ENCODE measurements at places on chromosomes 3 and 15. TPM values are rescaled to one million over a fixed set of nuclear protein-coding genes. Genes with fewer than 3 reads are reported as not detected.

GRCh38 chr3:124903896-124904834, 17.0 kb upstream of the ITGB5 start:
- no peak for DNase-seq

DNA sequence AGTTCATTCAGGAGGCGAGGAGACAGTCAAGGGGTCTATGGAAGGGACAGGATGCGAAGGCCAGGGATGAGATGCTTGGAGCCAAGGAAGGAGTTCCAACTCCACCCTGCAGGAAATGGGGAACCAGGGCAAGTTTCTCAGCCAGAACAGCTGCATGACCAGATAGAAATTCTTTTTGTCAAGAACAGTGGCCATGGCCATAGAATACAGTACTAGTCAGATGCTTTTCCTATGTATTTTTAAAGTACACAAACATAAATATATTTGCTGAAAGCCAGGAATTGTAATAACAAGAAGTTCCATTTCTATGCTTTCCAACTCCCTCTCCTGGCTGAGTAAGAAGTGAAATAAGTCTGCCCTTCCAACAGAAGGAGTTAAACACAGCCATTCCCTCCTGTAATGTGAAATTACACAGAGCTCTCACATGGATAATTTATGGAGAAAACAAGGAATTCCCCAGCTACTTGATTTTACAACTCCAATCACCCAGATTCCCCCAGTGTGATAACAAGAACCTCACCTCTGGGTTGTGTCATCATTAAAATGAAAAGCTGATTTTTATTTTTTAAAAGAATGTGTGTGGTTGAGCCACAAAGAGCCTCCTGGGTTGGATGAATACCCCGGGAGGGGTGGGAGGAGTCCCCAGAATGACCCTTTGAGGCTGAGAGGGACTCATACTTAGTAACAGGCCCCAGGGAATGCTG, 124.6 kb upstream of the ARHGEF3 start:
- no peak for DNase-seq

DNA sequence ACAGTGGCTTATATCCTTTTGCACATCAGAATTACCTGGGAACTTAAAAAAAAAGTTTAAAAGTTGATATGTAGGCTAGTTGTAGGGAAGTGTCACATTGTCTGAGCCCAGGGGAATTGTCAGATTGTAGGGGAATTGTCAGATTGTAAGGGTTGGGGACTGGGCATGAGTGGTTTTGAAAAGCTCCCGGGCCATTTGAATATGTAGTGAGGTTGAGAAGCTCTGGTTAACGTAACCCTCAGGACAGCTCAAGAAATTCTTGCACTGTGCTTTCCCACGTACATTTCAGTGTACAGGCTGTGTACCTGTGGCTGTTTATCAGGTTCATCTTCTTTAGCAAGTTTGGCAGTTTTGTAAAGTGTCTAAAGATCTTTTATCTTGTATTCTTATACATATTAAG, 107.0 kb downstream of the FNDC3B start:
- DNase-seq, result no peak

DNA sequence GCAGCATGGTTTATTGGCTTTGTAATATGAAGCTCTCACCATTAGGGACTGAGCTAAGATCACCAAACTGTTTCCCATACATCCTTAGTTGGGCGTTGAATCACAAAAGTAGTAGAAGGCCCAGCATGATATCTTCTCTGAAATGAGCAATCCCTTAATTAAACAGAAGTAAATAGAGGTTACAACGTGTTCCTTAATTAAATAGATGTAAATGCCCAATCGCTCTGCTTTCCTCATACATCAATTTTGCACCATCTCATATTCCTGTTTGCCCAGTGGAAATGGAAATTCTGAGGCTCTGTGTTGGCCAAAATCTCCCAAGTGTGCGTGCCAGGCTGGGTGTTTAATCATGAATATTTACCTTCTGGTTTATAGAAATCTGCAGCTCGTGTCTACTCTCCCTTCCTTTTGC, 107.4 kb upstream of the FOXB1 start:
- DNase-seq, result no peak

Gene NIT2
- 81.9 TPM for total RNA-seq

DNA sequence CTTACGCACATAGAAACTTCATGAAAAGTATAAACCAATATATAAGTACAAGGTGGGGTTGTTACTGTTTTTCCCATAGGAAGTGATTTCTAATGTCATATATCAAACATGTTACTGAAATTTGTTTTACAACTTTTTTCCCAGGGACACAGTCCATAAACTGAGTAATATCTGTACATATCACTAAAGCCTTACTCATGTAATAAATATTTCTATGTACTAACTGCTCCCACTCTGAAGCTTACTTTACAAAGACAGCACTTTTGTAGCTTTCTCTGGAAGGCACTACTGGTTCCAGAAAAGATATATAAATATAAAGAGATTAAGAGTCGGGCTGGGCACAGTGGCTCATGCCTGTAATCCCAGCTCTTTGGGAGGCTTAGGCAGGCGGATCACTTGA, 91.7 kb downstream of the MYO5A start:
- DNase-seq, result no peak

- DNase-seq, result no peak
Observed at GRCh38 chr3:173993299-173993698, 595.8 kb downstream of the NLGN1 start.

- no peak for DNase-seq
Observed at GRCh38 chr3:39433642-39434041, 27.1 kb downstream of the RPSA start.

- DNase-seq, result no peak
Observed at GRCh38 chr15:74399100-74399499, 31.7 kb upstream of the CYP11A1 start.

Gene GADL1
- not detected for total RNA-seq

DNA sequence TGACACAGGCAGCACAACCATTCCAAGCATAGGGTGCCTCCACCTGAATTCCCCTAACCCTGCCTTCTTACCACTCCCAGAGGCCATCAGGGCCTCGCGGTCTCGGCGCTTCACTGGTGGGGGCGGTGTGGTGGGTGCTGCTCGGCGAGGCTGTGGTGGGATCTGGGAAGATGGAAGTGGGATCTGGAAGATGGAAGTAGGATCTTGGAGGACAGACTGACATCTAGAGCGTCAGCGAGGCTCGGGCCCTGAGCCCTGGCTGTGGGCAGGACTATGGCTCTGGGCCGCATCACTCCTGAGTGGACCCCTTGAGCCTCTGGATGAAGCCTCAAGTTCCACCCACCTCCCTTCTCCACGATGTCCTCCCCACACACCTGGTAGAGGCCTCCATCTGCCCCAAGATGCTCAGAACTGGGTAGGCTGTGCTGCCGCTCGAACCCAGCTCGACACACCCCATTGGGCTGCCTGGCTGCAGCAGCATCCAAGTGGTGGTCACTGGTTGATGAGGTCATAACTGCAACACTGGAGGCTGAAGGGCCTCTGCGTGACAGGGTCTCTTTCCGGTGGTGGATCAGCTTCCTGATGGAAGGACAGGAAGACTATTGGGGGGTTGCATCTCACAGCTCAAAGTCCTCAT, 3.6 kb downstream of the NCKIPSD start:
- peak; percentile 36 for DNase-seq

DNA sequence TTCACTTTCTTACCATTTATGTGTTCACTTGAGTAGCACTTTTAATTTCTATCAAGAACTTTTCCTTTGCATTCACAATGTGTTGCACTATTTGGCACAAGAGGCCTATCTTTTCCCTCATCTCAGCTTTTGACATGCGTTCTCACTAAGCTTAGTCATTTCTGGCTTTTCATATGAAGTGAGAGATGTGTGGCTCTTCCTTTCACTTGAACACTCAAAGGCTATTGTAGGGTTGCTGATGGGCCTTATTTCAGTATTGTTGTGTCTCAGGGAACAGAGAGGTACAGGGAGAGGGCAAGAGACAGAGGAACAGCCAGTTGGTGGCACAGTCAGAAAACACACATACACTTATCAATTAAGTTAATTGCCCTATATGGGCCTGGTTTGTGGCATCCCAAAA, 127.4 kb upstream of the MLF1 start:
- no peak for DNase-seq

Gene GREM1
- not detected for total RNA-seq

- no peak for DNase-seq
Observed at GRCh38 chr3:31294430-31295149, 238.1 kb upstream of the STT3B start.

DNA sequence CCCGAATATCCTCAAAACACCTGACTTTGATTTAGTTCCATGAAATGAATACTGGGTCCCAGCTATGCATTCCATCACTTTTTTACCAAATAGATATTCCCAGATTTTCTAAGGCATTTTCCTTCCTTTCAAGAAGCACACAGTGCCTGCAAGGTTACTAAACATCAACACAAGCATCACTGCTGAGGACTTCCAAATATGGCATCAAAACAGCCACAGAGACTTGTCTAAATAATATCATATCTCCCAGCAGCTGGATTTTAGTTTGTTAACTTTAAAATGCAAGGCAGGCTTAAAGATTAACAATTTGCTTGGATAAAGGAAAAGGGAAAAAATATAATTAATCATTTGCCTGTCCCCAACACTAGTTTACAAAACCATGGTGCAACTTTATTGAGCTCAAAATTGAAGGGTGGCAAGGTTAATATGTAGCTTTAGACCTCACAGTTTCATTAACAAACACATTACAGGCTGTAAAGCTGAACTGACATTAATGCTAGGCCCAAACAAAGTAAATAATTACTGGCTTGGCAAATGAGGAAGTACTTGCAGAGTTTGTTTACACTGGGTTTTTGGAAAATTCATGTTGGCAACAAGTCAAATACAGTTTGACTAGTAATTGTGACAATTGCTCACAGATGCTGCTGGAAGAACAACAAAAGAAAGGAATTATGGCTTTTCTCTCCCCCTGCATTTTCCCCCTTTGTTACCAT, 401.7 kb upstream of the CDIN1 start:
- DNase-seq, result no peak

Gene ZDHHC19
- not detected for total RNA-seq

- no peak for DNase-seq
Observed at GRCh38 chr3:170367797-170368196, 10.3 kb downstream of the SKIL start.

GRCh38 chr3:171230865-171231264, 204.3 kb upstream of the SLC2A2 start:
- DNase-seq, result no peak

- no peak for DNase-seq
Observed at GRCh38 chr3:175335229-175335628, 476.1 kb downstream of the NAALADL2 start.

- no peak for DNase-seq
Observed at GRCh38 chr15:28888900-28889299, 3.1 kb downstream of the APBA2 start.

All from CD8-positive, alpha-beta memory T cell (primary cell).